Esophagus squamous epithelium (tissue), 5 donors: ENCODE measurements at places on chromosomes 4 and X.

DNA sequence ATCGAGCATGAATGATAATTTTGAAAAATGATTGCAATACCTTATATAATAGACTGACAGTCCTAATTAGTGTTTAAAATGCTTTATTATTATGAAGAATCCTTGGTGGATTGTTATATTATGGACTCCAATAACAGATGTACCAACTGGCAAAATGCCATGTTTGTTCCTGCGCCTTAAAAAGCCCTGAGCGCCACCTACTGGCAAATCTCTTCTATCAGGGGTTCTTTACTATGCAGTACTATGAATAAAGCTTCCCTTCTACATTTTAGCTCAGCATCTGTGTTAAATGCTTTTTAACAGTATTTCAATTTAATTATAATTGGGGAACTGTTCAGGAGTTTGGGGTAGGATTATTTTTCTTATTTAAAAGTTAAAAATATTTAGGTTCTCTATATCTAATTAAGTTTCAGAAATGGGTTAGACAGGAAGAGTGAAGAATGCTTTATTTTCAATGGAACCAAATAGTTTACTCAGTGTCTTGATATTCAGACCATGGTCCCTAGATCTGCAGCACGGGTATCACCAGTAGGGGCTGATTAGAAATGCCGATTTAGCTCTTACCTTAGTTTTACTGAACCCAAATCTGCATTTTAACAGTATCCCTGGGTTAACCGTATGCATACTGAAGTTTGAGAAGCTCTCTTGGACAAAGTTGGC, 20.0 kb downstream of the CFAP97 start:
- peak; percentile 11 for DNase-seq

- DNase-seq: no peak
Observed at GRCh38 chrX:38236901-38237615, 16.4 kb upstream of the SRPX start.

DNA sequence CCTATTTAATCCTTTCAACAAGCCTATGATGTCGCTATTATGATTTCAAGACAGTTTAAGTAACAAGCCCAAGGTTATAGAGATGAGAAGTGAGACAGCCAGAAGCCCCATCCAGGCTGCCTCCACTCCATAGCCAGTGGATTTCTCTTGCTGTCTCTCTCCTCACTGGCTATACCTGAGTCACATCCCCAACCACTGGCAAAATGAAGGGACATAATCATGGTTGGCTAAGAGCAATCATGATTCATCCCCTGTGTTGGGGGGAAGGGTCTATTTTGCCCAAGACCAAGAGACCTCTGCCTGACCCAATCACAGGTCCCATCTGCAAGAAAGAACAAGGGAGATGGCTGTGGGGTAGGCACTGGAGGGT, 334.9 kb upstream of the GATB start:
- no peak for DNase-seq

DNA sequence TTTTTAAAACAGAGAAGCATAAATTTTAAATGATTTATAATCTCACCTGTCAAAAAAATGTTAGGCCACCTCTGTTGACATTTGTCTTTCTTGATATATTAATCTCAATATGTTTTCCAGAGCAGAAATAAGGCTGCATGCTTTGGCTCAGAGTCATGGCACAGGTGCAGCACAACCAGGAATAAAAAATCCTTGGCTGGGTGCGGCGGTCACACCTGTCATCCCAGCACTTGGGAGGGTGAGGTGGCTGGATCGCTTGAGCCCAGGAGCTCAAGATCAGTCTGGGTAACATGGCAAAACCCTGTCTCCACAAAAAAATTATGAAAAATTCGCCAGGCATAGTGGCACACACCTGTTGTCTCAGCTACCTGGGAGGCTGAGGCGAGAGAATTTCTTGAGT, 18.1 kb downstream of the CPLX1 start:
- DNase-seq: no peak

GRCh38 chr4:73053974-73054480, 15.5 kb downstream of the COX18 start:
- no peak for DNase-seq

GRCh38 chrX:49039598-49040375, 3.4 kb downstream of the TFE3 start:
- no peak for DNase-seq

DNA sequence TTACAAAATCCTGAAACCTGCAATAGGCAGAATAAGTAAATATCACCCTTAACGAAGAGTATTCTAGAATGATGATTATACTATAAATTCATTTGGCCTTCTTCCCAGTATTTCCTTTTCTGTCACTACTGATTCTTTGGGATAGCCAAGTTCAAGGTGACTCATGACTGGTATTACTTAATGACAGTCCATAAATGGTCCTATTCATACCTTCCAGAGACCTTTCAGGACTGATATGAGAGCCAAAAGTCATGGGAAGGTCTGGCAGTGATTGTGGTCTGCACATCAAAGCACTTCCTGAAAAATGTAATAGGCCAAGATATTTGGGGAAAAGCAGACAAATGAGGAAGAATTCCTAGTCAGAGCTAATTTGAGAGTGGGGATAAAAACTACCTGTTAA, 239.6 kb upstream of the FAM47A start:
- no peak for DNase-seq

GRCh38 chr4:17875402-17876070, 64.8 kb downstream of the NCAPG start:
- DNase-seq: no peak

- no peak for DNase-seq
Observed at GRCh38 chr4:1795299-1796195, 2.5 kb downstream of the FGFR3 start.

DNA sequence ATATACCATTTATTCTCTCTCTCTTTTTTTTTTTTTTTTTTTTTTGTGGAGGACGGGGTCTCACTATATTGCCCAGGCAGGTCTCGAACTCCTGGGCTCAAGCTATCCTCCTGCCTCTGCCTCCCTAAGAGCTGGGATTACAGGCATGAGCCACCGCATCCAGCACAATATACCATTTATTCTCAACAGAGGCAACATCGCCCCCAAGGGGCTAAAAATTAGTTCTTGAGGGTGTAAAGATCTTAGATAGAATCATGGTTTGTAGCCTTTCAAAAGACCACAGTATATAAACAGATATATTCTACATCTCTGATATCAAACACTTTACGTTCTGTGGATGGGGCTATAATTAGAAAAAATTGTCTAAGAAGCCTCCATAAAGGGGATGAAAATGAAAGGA, 39.8 kb upstream of the TCEAL2 start:
- DNase-seq: no peak

GRCh38 chr4:11404431-11404830, 24.3 kb downstream of the HS3ST1 start:
- no peak for DNase-seq

GRCh38 chr4:36758312-36759178, 477.1 kb downstream of the DTHD1 start:
- no peak for DNase-seq

- DNase-seq: no peak
Observed at GRCh38 chr4:70515367-70516250, 2.8 kb upstream of the AMTN start.

GRCh38 chrX:110242371-110242770, 75.5 kb downstream of the AMMECR1 start:
- DNase-seq: no peak

GRCh38 chrX:120262859-120263708, 12.5 kb downstream of the ZBTB33 start:
- no peak for DNase-seq
